ENCODE measurements at places on chromosomes 2 and 18. TPM values are rescaled to one million over a fixed set of nuclear protein-coding genes. Genes with fewer than 3 reads are reported as not detected.

GRCh38 chr2:202158796-202159195 is 79.6 kb downstream of the SUMO1 start:
- DNase-seq: no peak

- DNase-seq: no peak
These were observed 422.6 kb upstream of the ID2 start for GRCh38 chr2:8259106-8259840.

RGPD4 gene
- polyA plus RNA-seq: not detected

DNA sequence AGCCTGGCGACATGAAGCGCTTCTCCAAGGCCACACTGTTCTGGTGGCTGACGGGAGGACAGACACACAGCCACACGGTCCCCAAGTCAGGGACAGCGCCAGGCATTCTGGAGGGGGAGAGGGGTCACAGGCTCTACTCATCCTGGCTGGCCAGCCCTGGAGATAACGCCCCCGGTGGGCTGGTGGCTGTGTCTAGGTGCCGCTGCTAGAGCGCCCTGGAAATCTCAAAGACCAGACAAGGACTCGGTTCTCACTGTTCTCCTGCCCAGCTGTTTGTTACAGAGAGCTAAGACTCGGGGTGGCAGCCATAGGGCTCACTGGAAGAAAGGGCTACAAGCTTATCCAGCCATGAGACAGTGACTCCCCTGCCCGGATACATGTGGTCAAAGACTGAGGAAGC is 72.0 kb downstream of the KCNF1 start:
- no peak for DNase-seq

DNA sequence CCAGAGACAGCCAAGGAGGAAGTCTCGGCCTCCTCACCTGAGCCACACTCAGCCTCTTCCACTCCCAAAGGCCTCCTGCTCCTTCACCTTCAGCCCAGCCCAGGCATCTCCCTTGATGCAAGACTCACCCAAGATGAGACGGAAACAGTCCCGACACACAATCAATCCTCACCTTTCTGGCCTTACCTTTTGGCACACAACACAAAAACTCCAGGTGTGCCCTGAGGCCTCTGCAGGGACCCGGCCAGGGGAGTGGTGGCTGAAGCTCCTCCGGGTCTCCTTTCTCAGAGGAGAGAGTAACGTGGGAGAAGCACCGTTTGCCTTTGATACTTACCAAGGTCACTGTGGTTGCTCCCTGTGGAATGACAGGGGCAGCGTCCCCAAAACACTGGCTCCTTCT is 23.8 kb upstream of the EFHD1 start:
- DNase-seq: no peak

- DNase-seq: no peak
These were observed 15.8 kb downstream of the KYNU start for GRCh38 chr2:142893241-142893640.

DNA sequence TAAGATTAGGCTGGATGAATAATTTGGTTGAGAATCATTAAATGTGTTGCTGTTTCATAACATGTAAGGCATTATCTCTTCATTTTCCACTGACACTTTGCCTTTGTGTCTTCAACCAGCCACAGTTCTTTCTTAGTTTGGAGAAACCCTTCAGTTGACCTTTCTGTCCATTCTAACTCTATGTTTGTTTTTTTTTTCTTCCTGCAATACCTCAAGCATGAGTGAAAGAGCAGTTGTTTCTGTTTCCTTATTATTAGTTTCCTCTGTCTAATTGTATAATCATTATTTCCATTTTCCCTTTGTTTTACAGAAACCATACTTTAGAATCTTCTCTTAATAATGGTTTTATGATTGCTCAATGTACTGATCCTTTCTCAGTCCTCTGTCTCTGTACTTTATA is 25.6 kb downstream of the HADHB start:
- no peak for DNase-seq

KYNU gene
- polyA plus RNA-seq: 0.18 TPM

PMAIP1 gene
- 3.0 TPM for polyA plus RNA-seq

GRCh38 chr2:184006998-184007397 is 591.3 kb upstream of the ZNF804A start:
- no peak for DNase-seq

DNA sequence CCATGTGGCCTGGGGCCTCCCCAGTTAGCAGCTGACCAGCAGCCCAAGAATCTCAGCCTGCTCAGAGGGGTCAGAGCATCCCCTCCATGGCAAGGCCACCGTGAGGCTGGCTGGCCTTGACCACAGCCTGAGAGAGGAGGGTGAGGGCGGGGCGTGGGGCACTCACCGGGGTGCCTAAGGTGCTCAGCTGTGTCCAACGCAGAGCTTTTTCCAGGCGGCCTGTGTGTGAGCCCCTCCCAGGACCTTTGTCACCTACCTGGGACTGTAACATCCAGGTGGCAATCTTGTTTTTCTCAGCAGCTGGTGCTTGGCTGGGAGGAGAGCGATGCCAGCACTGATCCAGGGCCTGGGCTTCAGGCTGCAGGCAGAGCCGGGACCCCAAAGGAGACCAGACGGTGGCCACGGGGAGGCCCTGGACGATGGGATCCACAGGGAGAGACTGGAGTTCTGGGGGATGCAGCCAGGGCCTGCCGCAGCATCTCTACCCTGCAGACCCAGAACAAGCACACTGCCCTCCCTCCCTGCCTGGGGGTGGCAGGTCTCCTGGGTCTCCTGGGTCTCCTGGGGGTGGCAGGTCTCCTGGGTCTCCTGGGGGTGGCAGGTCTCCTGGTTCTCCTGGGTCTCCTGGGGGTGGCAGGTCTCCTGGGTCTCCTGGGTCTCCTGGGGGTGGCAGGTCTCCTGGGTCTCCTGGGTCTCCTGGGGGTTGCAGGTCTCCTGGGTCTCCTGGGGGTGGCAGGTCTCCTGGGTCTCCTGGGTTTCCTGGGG is 12.3 kb downstream of the SNED1 start:
- DNase-seq: no peak

EN1 gene
- polyA plus RNA-seq: not detected

Measured in naive thymus-derived CD8-positive, alpha-beta T cell (primary cell).